Activated CD4-positive, alpha-beta T cell treated with anti-CD3 and anti-CD28 coated beads, Interleukin-2, amount 50 U/mL, for 16 hours (primary cell): ENCODE measurements at places on chromosomes 11 and 22.
A peak's percentile ranks its signal among the peaks of the same experiment; 100 is the strongest.

GRCh38 chr11:45844822-45845578, 2.3 kb upstream of the CRY2 start:
- DNase-seq: no peak

DNA sequence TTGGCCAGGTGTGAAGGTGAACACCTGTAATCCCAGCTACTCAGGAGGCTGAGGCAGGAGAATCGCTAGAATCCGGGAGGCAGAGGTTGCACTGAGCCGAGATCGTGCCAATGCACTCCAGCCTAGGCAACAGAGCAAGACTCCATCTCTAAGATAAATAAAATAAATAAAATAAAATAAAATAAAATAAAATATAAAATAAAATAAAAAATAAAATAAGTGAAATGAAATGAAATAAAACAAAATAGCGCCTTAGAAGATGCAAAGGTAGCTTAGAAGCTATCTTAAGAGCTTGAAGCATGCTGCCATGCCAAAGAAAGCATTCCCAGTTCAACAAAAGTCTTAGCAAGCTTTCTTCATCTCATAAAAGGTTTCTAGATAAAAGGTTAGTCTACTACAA, 6.9 kb upstream of the APOBEC3C start:
- DNase-seq: no peak

DNA sequence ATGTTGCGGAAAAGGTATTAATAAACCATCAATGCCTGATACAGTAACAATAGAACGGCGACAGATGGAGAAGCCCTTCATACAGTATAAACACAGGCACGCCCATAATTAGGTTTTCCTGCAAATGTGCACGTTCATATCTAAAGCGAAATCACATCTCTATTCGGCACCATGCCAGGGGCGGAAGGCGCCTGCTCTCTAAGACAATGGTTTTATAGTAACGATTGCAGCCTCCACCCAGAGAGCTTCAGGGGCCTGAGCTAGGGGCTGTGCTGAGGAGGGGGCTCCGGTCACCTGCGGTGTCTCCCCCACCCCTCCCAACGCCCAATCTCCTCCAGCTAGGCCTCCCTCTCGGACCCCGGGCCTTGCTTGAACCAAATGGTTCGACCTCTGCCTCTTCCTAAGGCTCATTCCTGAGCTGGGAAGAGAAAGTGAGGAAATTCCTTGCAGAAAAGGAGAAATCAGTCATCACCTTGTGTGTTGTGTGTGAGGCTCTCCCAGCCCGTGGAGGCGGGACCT, 9.6 kb downstream of the KRTAP5-5 start:
- DNase-seq: no peak

- DNase-seq: no peak
Observed at GRCh38 chr22:32112380-32112779, 46.7 kb downstream of the C22orf42 start.

DNA sequence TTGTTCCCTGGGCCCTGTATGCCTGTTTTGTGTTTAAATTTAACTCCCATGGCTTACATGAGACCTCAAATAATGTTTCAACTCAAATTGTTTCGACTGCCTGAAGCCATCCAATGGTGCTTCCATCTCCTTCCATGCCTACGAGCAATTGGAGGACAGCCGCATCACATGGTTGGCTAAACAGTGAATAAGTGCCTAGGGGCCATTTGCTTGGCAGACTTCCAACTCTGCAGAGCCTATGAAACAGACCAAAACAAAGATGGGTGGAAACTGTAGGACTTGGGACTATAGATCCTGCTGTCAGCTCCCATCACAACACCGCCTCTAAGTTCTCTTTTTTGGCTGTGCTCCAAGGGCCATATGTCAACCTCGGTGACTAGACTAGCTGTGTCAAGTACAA, 84.1 kb downstream of the PARVA start:
- DNase-seq: no peak

DNA sequence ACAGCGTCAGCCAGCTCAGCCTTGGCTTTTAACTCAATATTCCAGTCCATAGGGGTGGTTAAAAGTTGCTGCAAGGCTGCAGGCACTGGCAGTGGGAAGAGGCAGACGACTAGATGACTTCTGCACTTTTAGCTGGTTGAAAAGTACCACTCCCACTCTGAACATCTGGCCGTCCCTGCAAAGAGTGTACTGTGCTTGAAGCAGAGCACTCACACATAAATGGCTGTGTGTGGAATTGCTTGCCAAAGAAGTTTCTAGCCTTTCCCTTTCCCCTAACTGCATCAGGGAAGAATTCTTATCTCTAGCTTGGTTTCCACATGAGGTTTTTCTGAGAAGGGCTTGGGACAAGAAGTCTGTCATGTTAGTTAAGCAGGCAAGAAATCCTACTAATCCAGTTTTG, 5.1 kb upstream of the PHLDB1 start:
- no peak for DNase-seq

GRCh38 chr22:37337204-37337943, 55.1 kb downstream of the CYTH4 start:
- no peak for DNase-seq

DNA sequence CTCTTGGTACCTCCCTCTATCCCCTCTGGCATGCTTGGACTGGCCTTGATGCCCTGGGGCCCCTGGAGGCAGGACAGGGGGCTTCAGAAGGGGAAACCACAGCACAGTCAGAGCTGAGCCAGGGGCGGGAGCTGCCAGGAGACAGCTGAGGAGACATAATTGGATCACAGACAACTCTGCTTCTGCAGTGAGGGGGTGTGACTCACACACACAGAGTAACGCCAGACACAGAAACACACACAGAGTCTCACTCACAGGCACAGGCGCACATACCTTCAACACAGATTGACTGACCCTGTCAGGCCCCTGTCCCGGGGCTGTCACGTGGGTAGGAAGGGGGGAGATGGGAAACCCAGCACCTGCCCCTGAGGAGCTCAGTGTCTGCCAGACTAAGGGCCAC, 20.6 kb downstream of the STARD10 start:
- no peak for DNase-seq

- DNase-seq: peak; percentile 61
Observed at GRCh38 chr22:20117633-20118299, 740 bp upstream of the TRMT2A start.

DNA sequence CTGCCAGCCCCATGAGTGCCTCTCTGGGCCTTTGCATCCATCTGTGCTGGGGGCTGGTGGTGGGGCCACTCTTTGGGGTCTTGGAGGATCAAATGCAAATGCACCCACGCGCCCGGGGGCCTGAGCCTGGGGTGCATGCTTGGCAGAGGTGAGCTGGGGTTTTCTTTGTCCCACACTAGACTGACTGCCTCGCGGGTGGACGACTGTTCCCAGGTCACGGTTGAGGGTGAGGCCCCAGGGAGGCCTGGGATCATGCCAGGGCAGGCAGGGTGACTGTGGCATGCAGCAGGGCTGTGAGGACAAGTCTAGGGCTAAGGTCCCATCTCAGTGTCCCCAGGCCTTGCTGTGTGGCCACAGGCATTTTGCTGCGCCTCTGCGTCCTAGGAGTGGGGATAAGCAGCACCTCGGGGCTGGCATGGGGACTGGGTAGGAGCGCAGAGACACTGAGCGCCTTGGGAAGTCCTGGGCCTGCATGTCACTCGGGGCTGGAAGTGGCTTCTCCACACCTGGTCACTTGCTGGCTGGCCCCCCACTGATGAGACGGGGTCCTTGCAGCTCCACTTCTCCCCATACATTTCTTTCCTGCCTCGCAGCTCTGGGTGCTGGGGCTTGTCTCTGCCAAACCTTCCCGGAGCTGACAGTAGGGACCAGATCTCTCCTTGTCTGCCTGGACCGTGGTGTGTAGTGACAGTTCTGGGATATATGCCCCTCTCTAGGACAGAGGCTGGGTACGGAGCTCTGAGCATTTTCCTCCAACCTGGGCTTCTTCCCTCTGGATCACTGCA, 133.1 kb downstream of the CTTN start:
- no peak for DNase-seq

- no peak for DNase-seq
Observed at GRCh38 chr22:29003552-29003951, 58.1 kb downstream of the C22orf31 start.
